ENCODE measurements at places on chromosomes 11 and 22.

DNA sequence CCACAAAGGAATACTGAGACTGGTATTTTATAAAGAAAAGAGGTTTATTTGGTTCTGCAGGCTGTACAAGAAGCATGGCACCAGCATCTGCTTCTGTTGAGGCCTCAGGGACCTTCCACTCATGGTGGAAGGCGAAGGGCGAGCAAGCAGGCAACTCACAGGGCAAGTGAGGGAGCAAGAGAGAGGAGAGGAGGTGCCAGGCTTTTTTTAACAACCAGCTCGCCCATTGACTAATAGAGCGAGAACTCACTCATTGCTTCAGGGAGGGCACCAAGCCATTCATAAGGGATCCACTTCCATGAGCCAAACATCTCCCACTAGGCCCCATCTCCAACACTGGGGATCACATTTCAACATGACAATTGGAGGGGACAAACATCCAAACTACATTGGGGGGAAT, 1.2 kb downstream of the PTS start:
- no peak for DNase-seq

DNA sequence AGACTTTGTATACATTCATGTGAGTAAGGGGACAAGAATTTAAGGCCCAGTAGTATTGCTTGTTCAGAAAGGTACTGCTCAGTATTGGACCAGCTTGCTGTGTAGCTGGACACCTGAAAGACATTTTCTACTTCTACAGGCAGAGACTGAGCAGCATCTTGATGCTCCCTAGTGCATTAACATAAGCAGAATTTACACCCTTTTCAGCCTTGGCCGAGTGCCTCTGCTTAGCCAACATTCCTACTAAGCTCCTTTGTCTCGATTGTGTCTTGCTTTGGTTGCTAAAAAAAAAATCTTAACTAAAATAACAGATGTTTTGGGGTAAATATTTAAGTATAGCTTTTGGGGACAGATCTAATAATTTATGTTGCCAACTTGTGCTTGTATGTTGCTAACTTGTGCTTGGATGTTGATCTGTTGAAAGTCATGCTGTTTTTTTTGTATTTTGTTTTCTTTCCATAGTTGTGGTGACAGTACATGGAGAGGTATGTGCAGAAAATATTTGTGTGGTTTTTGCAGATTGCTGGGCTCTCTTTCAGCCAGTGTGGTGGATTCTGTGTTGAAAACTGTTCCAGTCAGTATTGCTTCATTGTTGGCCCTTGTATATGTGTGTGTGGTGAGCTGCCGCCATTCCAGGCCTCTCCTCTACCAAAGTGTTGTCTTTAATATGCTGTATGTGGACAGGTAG, 3.7 kb downstream of the PTS start:
- peak; percentile 90 for DNase-seq

GRCh38 chr11:64090806-64091516, 55.2 kb downstream of the FLRT1 start:
- DNase-seq: no peak

GRCh38 chr22:36746375-36746970, 29.4 kb downstream of the IFT27 start:
- no peak for DNase-seq

- no peak for DNase-seq
These were observed 712 bp upstream of the SLC2A11 start for GRCh38 chr22:23856721-23857605.

- no peak for DNase-seq
These were observed 16.3 kb downstream of the MRGPRG start for GRCh38 chr11:3202305-3202704.
